ENCODE measurements at places on chromosomes 4 and X.
A peak's percentile ranks its signal among the peaks of the same experiment; 100 is the strongest.

DNA sequence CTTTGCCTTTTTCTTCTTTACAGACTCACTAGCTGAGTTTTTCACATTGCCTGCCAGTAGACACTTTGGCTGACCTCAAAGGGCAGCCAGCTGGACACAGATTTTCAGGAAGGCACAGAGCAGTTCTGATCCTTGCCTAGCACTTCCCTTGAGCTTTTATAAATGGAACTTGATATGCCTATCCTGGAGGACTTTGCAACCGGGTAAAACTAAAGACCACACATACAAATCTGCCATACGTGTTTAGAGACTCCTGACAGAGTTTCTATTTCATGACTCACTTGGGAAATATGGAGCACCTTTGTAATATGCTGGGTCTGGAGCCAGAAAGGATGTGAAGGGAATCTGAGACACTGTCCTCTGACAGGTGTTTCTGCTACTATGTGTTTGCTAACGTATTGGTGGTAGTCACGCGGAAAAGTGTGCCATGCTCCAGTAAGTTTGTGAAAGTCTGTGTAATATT, 56.7 kb upstream of the RASSF6 start:
- DNase-seq, result no peak

DNA sequence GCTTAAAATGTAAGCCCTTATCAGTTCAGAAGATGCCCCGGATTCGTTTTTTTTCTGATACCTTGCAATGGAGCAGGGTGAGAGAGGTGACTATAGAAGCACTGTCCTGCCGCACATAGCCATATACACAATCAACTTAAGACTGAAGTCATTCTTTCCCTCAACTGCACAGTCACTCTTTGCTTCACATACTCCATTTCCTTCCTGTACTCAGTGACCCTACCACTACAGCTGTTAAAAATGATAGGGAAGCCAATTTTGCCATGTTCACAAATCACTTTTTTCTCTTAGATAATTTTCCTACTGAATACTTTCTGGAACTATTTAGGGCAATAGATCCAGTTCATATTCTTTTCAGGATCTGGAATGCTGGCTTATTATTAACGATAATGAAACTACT, 300.0 kb downstream of the ANK2 start:
- no peak for DNase-seq

- DNase-seq, result no peak
Measured at GRCh38 chr4:7280926-7281690, 88.8 kb downstream of the SORCS2 start.

DNA sequence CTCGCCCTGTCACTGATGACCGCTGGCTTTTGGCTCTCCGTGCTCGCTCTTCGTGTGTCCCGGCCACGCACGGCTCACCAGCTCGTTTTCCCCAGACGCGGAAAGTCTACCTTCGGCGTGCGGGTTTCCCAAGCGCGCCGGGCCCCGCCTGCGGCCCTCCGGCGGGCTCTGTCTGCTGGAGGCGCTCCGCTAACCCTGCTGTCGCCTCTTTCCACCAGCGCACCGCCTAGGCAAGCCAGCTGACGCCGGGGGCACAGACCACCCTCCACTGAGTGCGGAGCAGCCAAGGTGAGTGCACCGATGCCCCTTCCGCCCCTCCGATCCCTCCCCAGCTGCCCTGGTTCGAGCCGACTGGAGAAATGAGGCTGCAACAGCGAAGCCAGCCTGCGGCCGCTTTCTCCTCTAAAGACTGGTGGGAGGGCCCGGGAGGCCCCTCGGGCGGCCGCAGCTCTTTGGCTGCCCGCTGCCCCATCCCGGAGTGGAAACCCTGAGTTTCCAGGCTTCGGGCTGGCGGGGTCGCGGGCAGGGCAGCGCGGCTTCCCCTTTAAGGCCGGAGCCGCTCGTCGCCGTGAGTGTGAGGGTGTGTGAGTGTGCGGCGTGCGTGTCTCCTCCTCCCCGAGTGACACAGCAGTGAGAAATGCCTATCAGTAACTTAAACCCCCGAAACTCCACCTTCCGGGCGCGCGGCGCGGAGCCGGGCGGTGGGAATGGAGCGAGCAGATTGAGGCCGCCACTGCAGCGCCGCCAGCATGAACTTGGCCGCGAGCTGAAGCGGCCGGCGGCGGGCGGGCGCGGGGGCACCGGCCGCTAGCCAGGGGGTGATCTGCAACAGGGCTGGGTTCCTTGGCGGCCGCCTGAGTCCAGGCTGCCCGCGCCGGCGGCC, at the start of gene MAMLD1:
MAMLD1 (plus strand) TSS at position 719 of the 883 bp plus-strand sequence. CDS start 82,200 bp downstream, outside the sequence.
- DNase-seq, result peak; percentile 30

DNA sequence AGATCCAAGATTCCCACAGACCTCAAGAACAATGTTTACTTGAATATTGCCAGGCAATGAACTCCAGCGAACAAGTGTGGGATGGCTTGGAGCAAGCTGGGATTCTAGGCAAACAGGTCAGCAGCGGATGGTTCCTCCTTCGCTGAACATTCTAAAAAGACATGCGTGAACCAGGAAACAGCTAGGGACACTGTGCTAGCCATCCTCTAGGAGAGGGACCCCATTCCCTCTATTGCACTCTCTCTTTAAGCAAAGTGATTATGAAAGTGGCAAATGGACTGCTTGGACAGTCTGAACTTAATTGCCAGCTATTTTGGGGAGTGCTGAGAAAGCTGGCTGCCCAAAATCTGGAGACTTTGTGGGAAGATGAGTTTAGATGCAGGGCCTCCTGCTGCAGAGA, 29.9 kb upstream of the TEC start:
- no peak for DNase-seq

- no peak for DNase-seq
Measured at GRCh38 chr4:185424905-185425646, 688 bp downstream of the UFSP2 start.

- DNase-seq, result no peak
Measured at GRCh38 chrX:48493890-48494364, 14.9 kb upstream of the PORCN start.

- no peak for DNase-seq
Measured at GRCh38 chr4:1770245-1770644, 22.8 kb upstream of the FGFR3 start.

Data from stimulated activated CD8-positive, alpha-beta memory T cell treated with anti-CD3 and anti-CD28 coated beads, Interleukin-15, amount 100 ng/mL, for 4 hours (primary cell).